ENCODE measurements at places on chromosomes 5 and 9.

- DNase-seq = no peak
Measured at GRCh38 chr5:62948301-62948700, 369.7 kb downstream of the LRRC70 start.

DNA sequence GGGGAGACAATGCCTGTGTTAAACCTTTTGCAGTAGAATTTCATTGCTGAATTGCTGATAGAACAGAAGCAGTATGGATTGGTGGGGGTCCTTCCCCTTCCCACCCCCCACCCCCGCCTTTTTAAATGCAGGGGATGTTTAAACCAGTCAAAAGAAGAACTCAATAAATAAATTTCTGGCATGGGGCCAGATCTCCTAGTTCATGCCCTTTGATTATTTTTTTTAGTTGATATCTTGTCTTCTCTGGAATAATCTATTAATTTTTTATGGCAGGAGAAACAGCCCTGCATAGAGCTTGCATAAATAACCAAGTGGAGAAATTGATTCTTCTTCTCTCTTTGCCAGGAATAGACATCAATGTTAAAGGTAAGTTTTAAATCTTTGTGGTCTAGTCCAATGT lies 72.8 kb downstream of the SLF1 start:
- DNase-seq = no peak

DNA sequence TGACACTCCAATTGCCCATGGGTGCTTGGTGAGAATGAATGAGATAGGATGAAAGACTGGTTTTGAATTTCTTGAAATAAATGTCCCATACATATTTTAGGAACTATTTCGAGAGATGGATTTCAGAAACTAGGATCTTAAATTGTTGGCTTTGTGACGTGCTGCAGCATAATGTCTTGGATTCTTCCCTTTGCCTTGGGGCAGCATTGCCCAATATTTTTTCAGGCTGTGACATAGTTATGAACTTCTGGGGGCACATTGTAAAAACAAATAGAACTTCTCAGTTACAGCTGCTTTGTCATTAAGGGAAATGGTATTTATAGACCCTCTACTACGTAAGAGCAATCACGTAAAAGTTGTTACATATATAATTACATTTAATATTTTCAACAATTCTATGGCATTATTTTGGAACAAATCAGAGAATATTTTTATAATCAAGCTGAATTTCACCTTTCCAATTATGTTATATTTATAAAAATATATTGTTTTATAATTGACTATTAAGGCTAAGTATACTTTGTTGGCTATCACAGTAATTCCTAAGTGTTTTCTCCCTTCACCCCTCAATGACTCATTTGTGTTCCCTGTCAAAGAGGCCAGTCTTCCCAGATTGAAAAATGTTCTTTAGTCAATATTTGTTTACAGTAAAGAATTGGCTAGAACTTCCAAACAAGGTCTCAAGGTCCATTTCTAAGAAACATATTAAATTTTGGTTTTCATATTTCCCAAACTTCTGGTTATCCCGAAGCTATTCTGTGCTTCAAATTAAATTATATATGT lies 1388.3 kb upstream of the ACO1 start:
- no peak for DNase-seq

- DNase-seq = peak; percentile 68
Measured at GRCh38 chr5:5374009-5374715, 48.3 kb upstream of the ICE1 start.

Data from fibroblast of skin of abdomen (primary cell).